OCI-LY7 (cell line): ENCODE measurements at places on chromosomes 1 and 21.

GRCh38 chr1:69401879-69402278, 165.8 kb upstream of the LRRC7 start:
- no peak for DNase-seq

- no peak for DNase-seq
These were observed 137.3 kb downstream of the NAV1 start for GRCh38 chr1:201676197-201676596.

GRCh38 chr1:228745497-228745896, 10.2 kb downstream of the RHOU start:
- DNase-seq, result no peak

DNA sequence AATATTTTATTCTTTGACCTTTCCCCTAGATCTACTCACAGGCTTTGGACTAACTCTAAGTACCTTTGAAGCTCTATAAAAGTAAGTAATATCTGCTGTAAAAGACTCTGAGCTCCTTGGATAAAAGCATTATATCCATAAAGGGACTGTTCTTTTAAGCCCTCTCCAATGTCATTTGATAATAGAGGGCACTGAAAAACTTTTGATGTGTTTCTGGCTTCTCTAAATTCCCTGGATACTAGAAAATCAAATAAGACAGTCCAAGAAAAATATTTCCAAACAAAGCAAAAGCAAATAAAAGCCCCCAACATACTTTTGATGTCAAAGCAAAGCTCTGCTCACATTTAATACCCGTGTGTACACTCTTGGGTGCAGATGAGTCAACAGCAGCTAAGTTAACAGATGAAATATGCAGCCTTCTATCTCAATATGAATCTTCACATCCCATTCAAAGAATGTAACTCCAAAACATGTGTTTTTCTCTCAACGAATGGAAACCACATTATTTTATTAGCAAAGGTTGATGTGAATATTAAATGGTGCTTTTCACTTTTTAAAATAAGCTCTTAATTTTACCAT, 230.3 kb downstream of the CENPF start:
- no peak for DNase-seq

DNA sequence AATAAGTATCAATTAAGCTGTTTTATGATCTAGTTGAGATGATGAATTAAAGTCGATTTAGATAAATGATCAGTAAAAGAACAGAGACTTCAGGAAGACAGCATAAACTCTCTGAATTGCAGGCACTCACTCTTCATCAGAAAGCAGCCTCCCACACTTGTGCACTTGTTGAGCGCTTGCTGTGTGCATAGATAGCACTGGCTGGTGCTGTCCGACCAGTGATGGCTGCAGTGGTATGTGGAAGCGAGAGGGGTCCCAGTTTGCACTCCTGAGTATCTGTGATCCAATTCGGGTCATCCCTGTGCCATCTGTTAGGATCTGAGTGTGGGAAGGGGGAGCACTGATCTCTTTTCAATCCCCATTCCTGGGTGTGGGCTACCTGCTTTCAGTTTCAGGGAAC, 137.8 kb downstream of the CAMTA1 start:
- DNase-seq, result no peak

DNA sequence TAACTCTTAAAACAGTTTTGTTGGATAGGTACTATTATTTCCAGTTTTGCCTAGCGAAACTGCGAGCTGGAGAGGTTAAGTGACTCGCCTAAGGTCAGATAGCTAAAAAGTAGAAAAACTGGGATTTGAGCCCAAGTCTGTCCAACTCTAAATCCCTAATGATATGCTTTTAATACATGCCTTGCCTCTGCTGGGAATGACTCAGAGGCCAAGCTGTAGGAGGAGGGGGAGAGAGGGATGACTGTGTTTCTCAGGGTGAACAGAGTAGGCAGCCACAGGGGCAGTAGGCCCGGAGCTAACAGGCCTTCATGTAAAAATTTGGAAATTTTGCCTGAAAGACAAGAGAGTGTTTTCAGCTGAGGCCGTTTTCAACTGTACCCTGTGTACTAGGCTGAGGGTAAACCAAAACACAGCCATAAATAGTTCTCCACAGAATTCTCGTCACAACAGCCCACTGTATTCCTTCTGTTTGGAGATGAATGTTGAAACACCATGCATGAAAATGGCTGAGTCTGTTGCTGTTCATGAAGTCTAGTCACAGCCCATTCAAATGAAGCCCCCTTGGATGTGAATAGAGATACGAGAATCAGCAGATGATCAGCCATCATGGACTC, 107.5 kb upstream of the HOOK1 start:
- DNase-seq, result no peak

DNA sequence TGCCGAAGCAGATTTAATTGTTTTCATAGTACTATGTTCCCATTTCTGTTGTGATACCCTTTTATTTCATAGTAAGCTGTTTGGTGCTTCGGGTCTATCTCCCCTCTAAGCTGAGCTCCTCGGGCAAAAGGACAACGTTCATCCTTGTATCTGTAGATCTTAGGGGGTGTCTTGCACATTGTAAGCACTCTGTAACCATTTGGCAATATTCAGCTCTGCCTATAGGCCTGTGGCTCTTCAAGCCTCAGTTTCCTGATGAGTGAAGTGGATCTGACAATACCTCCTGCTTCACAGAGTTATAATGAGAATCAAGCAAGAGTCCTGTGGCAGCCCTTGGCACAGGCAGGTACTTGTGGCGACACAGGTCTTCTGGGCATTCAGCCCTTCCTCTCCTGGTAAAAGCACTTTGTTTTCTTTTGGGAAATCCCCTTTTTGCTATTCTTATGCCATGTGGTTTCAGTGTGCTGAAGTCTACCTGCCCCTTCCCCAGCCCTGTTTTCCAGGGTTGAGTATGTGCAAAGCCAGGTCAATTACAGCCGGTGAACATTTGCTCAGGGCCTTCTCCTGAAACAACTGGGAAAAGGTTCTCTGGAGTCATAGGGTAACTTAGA, 8.5 kb upstream of the EXO1 start:
- no peak for DNase-seq
